ENCODE measurements at places on chromosomes 4 and X.

DNA sequence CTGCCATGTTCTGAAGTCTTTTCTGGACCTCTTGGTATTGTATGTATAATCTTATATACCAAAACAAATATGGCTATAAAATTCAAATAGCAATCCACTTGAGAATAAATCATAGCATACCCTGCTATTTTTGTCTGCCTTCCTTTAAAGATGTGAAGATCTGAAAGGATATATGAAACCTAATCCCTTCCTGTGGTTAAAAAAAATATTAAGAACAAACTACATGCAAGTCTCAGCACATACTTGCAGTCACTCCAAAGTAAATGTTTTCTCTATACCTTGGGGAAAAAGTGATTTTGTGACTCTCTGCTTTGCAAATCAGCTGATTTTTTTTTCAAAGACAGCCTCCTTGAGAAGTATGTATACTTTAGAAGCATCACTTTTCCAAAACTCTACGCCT lies 322.9 kb downstream of the ANKRD50 start:
- no peak for DNase-seq

GRCh38 chrX:41335198-41335957 lies 1.4 kb downstream of the DDX3X start:
- no peak for DNase-seq

- no peak for DNase-seq
These were observed 33.5 kb upstream of the ESX1 start for GRCh38 chrX:104288269-104288668.

GRCh38 chr4:89284828-89285227 lies 22.8 kb downstream of the GPRIN3 start:
- DNase-seq = no peak

DNA sequence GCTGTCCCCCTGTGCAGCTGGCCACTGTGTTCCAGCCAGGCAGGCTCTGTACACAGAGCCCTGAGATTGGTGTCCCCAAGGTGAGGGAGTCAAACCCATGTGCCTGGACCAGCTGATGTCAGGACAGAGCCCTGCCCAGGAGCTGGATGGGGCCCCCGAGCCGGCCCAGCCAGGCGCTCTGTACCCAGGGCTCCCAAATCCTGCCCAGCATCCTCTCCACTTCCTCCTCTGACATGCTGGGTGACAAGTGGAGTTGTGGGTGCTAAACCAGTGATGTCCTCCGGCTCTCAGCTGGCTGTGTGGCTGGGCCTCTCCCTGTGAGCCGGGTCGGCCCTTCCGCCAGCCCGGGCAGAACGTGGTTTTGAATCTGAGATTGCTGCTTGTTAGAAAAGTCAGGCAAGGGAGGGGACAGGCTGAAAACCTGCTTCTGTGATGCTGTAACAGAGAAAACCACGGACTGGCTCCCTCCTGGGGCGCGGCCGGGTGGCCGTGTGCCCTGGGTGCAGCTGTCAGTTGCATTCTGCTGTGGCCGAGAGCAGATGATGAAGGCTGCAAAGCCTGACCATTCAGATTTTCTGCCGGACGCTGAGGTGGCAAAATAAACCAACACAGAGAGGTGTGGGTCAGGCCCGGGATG lies 7.9 kb upstream of the CPLX1 start:
- no peak for DNase-seq
